Neural crest cell (in vitro differentiated cells): ENCODE measurements at places on chromosomes 1 and 21. TPM values are rescaled to one million over a fixed set of nuclear protein-coding genes. Genes with fewer than 3 reads are reported as not detected.

Gene ANGPTL1
- total RNA-seq = 0.21 and 0.96 TPM in 2 replicates

DNA sequence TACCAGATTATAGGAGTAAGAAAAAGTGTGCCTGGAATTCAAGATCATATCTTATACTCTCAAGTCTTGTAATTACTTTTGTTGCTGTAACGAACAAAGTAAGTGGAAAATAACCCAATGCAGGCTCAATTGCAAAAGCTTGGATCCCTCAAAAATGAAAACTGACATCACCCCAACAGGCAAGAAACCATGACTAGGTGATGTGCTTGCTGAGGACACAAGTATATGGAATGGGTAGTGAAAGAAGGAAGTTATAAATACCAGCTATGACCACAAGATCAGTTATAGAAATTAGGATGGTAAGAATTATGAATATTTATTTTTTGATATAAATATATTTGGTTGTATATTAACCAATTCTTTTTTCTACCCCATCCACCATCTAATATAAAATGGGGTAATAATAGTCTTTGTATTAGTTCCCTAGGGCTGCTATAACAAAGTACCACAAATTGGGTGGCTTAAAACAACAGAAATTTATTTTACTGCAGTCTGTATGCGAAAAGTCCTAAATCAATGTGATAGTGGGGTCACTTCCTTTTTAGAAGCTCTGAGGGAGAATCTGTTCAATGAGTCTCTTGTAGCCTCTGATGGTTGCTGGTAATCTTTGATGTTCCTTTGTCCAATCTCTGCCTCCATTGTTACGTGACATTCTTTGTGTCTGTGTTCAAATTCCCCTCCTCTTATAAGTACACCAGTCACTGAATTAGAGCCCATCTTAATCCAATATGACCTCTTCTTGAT lies 45.0 kb downstream of the DUSP10 start:
- no peaks in the 10 kb centered on the region for H3K27me3 ChIP-seq
- DNase-seq = no peak
- H3K27ac ChIP-seq = no peak overlapping the region
- no peaks in the 10 kb centered on the region for H3K4me1 ChIP-seq

Gene CLIC6
- total RNA-seq = 0.19 and 0.25 TPM in 2 replicates

- no peak overlapping the region for H3K27ac ChIP-seq
- no peak for DNase-seq
- H3K36me3 ChIP-seq = no peaks in the 10 kb centered on the region
These were observed 497.8 kb downstream of the PLA2G4A start for GRCh38 chr1:187326557-187326956.

Gene ADORA1
- total RNA-seq = 1.9 and 2.0 TPM in 2 replicates

Gene HSF2BP
- total RNA-seq = 2.3 and 2.5 TPM in 2 replicates

Gene LCE3E
- total RNA-seq = not detected in 2 replicates

GRCh38 chr21:25296252-25296651 lies 311.0 kb downstream of the MRPL39 start:
- DNase-seq = no peak
- no peaks in the 10 kb centered on the region for H3K27me3 ChIP-seq
- H3K4me1 ChIP-seq = no peaks in the 10 kb centered on the region
- H3K27ac ChIP-seq = no peak overlapping the region

Gene SERPINC1
- total RNA-seq = 0.18 TPM in 1 of 2 replicates, not detected in the other

DNA sequence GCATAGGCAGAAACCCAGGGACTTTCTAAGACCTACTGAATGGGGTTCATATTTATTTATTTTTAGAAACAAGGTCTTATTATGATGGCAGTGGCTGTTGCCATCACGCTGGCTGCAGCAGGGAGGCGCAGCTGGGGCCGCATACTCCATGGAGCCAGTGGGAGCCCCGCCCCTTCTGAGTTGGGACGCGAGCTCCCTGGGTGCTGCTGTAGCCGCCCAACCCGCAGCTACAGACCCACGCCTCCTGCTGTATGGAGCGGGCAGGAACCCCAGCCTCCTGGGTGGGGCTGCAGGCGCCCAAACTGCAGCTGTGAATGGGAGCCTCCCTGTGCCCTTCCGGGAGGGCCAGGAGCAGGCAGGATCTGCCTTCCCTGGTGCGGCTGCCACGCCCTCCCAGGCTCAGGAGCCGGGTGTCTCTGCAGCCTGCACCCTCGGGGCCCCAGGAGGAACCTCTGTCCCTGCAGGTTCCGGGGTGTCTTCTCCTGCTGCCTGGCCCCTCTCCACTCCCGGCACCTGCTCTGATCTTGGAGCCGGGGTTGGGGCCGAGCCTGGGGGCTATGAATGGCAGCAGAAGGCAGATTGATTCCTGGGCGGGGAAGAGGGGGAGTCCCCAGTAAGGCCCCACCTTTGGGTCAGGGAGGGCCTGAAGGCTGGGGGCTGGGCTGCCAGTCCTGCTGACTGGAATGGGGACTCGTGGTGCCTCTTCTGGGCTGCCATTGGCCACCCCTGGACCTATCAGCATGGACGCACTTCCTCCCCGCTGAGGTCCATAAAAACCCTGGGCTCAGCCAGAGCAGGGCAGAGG lies 66.5 kb upstream of the LRRN2 start:
- DNase-seq = peak; percentile 21
- no peaks in the 10 kb centered on the region for H3K36me3 ChIP-seq
- no peak overlapping the region for H3K4me3 ChIP-seq
- H3K4me1 ChIP-seq = peaks cover 20% of the 10 kb centered on the region
- H3K27ac ChIP-seq = no peak overlapping the region
- H3K27me3 ChIP-seq = no peaks in the 10 kb centered on the region

- H3K27ac ChIP-seq = no peak overlapping the region
- no peak for DNase-seq
- H3K4me3 ChIP-seq = no peak overlapping the region
- peaks cover 6% of the 10 kb centered on the region for H3K4me1 ChIP-seq
- H3K27me3 ChIP-seq = peaks cover 16% of the 10 kb centered on the region
- H3K36me3 ChIP-seq = no peaks in the 10 kb centered on the region
These were observed 10.2 kb upstream of the FCRL5 start for GRCh38 chr1:157562515-157562914.

DNA sequence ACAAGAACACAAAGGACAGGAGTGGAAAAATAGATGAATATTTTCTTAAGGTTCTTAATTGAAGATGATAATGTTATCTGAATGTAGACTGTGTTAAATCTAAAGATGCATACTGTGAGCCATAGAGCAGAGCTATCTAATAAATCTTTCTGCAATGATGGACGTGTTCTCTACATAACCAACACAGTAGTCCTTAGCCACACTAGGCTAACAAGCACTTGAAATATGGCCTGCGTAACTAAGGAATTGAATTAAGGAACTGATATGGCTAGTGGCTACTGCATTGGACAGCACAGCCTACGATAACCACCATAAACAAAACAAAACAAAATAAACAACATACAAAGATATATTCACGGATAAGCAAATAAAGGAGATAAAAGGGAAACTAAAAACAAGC lies 181.3 kb downstream of the LYPLAL1 start:
- peaks cover 15% of the 10 kb centered on the region for H3K4me1 ChIP-seq
- peaks cover 3% of the 10 kb centered on the region for H3K36me3 ChIP-seq
- H3K27me3 ChIP-seq = no peaks in the 10 kb centered on the region
- H3K4me3 ChIP-seq = no peak overlapping the region

DNA sequence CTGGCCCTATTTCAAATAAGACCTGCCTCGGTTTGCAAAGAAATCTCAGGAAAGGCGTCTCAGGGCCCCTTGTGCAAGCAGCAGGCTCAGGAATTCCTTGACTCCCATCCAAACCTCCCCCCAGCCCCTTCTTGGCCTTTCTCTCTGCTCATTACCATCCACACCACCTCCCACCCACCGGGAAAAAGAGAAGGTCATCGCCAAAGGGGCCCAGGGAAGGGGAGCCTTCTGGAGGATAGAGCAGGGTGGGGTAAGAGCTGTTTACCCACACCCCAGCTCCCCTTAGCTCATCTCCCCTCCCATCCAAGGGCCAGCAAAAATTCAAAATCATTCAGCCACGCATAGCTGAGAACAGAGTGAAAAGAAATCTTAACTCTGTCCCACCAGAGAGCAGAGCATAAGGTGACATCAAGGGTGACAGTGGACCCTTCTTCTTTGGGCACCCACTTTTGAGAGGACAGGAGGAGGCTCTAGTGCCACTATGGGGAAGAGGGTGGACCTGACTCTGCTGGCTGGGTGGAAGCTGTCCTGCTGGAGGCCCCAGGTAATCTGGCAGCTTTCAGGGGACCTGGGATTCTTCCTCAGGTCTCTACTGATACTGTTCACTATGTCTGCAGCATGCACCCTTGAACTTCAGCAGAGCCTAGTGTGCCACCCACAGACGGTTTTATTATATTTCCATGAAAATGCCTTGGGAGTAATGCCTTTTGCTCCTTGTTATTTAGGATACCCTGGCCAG lies 3.9 kb upstream of the WNT2B start:
- no peaks in the 10 kb centered on the region for H3K36me3 ChIP-seq
- H3K27ac ChIP-seq = no peak overlapping the region
- H3K4me1 ChIP-seq = peaks cover 11% of the 10 kb centered on the region
- no peak for DNase-seq
- H3K4me3 ChIP-seq = peak overlapping the region; percentile 59

GRCh38 chr21:26637201-26637745 lies 64.2 kb upstream of the CYYR1 start:
- no peak overlapping the region for H3K4me3 ChIP-seq
- H3K27ac ChIP-seq = no peak overlapping the region
- peaks cover 2% of the 10 kb centered on the region for H3K36me3 ChIP-seq
- DNase-seq = no peak

DNA sequence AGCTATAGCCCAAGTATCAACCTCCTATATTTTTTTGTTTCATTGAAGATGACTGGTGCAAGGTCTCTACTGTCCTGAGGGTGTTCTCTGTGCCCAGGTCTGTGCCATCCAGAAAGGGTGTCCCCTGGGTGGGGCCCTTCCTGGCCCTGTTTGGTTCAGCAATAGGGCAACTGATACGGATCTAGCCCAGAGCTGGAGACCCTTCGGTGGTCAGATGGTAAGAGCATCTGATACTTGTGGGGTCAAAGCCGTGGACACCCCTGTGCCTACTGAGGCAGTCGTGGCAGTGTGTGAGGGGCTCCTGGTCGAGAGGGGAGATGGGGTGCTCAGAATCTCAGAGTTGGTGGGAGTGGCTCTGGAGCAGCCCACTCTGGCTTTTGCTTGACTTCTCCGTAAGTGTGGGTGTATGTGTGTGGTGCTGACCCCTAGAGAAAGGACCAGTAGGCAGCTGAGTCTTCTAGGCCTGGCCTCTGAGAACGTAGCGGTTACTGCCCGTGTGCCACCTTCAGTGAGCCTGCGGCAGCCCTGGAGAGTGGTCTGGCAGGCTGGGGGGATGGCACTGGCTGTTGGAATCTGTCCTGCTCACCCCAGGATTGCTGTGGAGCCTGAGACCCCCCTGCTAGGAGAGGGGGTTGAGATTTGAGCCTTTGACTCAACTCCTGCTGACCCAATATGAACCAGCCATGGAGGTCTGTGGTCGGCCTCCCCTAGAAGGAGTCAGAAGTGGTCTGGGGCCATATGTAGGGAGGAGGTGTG lies 2.7 kb downstream of the AMPD2 start:
- H3K36me3 ChIP-seq = no peaks in the 10 kb centered on the region
- H3K27ac ChIP-seq = no peak overlapping the region
- peak overlapping the region; percentile 96 for H3K4me3 ChIP-seq
- peaks cover 54% of the 10 kb centered on the region for H3K4me1 ChIP-seq
- no peaks in the 10 kb centered on the region for H3K27me3 ChIP-seq
- DNase-seq = no peak

DNA sequence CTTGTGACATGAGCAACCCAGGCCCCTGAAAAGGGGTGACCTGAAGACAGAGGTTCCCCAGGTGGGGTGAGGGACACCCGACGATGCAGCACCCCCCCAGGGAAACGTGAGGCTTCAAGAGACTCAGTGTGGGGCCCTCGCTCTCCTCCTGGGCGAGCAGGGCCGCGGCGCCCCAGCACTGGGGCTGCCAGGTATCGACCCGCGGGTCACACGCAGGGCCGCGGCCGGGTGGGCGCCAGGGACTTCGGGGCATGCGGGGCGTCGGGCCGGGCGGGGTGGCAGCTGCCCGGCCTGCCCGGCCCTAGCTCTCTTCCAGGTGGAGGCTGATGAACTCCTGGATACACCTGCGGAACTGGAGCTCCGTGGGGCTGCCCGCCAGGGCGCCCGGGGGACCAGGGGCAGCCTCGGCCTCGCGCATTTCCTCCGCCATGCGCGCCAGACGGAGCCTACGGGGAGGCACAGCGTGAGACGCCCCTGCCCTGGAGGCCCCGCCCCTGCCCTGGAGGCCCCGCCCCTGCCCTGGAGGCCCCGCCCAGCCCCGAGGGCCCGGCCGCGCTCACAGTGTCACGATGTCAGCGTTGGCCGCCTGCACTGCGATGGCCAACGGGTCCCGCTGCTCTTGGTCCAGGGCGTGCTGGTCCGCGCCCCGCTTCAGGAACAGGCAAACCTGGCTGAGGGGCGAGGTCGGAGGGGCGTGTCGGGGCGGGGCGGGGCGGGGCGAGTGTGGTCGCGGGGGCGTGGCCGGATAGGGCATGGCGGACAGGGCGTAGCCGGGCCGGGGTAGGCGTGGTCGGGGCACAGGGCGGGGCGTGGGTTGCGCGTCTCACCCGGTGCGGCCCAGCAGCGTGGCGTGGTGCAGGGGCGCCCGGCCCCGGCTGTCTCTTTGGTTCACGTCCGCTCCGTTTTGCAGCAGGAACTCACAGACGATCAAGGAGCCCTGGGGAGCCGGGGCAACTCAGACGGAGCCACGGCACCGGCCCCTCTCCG lies 13.3 kb downstream of the SCNN1D start:
- H3K36me3 ChIP-seq = no peaks in the 10 kb centered on the region
- no peak overlapping the region for H3K27ac ChIP-seq
- peaks cover 2% of the 10 kb centered on the region for H3K27me3 ChIP-seq
- no peaks in the 10 kb centered on the region for H3K4me1 ChIP-seq

Gene PAQR6
- 15.8 and 17.1 TPM in 2 replicates for total RNA-seq

DNA sequence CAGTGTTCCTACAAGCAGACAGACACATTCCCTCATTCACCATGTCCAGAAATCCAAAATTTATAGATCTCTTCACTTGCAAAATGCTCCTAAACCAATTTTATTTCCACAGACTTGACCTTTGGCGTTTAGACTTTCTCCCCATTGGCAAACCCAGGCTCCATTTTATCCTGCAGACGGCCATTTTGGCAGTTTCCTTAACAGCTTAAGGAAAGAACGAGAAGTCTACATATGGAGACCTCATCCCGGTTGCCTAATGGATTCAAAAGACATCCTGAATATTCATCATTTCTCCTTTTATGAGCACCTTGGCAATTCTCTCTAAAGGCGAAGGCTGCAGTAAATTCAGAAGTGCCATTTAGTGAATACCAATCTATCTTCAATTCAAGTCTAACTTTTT lies 132.9 kb downstream of the HLX start:
- H3K36me3 ChIP-seq = no peaks in the 10 kb centered on the region
- H3K27me3 ChIP-seq = peaks cover 10% of the 10 kb centered on the region

Gene KCNA2
- 2.5 and 2.8 TPM in 2 replicates for total RNA-seq

- H3K4me1 ChIP-seq = peaks cover 16% of the 10 kb centered on the region
- H3K36me3 ChIP-seq = peaks cover 18% of the 10 kb centered on the region
- no peaks in the 10 kb centered on the region for H3K27me3 ChIP-seq
- no peak overlapping the region for H3K4me3 ChIP-seq
- DNase-seq = no peak
- no peak overlapping the region for H3K27ac ChIP-seq
These were observed 222.8 kb downstream of the PTPRC start for GRCh38 chr1:198861636-198862035.

Gene NES
- 248 and 265 TPM in 2 replicates for total RNA-seq
